ENCODE measurements at places on chromosomes 5 and 9.

GRCh38 chr9:104091708-104092107 lies 2.4 kb upstream of the SMC2 start:
- no peak for DNase-seq

GRCh38 chr5:117649821-117650220 lies 1075.2 kb upstream of the SEMA6A start:
- no peak for DNase-seq

- DNase-seq = no peak
Measured at GRCh38 chr5:140468188-140468587, 66.6 kb downstream of the ANKHD1 start.

- DNase-seq = no peak
Measured at GRCh38 chr5:125134216-125135081, 388.0 kb upstream of the ZNF608 start.

- DNase-seq = no peak
Measured at GRCh38 chr9:128409978-128410377, 10.7 kb upstream of the CERCAM start.

GRCh38 chr9:137457406-137458193 lies 1.5 kb downstream of the NSMF start:
- no peak for DNase-seq

- DNase-seq = no peak
Measured at GRCh38 chr5:150078802-150079689, 7.3 kb downstream of the CSF1R start.

DNA sequence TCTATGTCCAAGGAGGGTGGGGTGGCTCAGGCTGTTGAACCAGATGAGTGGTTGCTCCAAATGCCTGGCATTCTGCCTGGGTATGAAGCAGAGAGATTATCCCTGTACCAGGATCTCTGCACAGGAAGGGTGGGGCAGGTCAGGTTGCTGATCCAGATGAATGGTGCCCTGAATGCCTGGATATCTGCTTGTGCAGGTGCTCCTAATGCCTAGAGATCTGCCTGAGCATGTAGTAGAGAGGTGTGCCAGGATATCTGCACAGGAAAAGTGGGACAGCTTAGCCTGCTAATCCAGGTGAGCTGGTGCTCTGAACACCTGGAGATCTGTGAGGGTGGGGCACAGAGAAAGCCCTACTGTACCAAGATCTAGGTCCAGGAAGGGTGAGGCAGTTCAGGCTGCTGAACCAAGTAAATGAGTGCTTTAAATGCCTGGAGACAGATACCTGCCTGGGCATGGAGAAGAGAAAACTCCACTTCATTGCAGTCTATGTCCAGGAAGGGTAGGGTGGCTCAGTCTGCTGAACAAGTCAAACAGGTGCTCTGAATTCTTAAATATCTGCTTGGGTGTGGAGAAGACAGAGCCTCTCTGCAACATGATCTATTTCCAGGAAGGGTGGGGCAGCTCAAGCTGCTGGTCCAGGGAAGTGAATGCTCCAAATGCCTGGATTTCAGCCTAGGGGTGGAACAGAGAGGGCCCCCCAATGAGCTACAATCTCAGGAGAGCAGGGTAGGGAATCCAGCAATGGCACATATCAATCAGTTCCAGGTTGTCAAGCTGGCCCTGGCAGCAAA lies 189.4 kb upstream of the DMRTA1 start:
- no peak for DNase-seq

- DNase-seq = no peak
Measured at GRCh38 chr5:61790007-61790406, 457.9 kb downstream of the ZSWIM6 start.

DNA sequence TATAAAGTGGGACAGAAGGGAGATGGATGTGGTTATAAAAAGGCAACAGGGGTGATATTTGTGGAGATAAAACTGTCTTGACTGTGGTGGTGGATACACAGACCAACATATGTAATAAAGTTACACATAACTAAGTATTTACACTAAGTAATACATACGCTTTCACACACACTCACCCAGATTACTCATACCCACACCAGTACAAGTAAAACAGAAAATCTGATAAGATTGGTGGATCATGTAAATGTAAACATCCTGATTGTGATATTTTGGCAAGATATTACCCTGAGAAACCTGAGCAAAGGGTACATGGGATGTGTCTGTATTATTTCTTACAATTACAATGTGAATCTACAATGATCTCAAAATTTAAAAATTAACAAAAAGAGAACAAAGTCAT lies 53.3 kb upstream of the SLIT3 start:
- DNase-seq = peak; percentile 24

- no peak for DNase-seq
Measured at GRCh38 chr5:168291964-168292785, 730 bp downstream of the WWC1 start.

- no peak for DNase-seq
Measured at GRCh38 chr5:76542887-76543690, 80.1 kb downstream of the F2RL2 start.

GRCh38 chr9:126982215-126983002 lies 67.8 kb downstream of the RALGPS1 start:
- DNase-seq = no peak

DNA sequence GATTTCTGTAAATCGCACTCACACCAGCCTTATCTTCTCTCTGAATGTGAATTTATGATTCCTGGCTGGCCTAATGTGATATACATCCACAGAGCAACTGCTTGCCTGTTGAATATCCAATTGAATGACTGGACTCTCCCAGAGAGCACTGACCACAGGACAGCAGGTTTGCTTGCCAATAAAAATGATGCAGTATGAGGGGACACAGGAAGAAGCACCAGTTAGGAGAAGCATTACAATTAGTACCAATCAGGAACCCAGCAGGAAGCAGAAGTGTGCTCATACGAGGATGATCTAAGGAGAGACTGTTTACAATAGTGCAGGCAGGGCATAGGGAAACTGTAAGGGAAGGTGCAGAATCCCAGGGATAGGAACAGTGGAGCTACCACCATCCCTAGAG lies 127.2 kb upstream of the ZNF366 start:
- DNase-seq = no peak

GRCh38 chr5:173686950-173687349 lies 70.5 kb upstream of the BOD1 start:
- no peak for DNase-seq

DNA sequence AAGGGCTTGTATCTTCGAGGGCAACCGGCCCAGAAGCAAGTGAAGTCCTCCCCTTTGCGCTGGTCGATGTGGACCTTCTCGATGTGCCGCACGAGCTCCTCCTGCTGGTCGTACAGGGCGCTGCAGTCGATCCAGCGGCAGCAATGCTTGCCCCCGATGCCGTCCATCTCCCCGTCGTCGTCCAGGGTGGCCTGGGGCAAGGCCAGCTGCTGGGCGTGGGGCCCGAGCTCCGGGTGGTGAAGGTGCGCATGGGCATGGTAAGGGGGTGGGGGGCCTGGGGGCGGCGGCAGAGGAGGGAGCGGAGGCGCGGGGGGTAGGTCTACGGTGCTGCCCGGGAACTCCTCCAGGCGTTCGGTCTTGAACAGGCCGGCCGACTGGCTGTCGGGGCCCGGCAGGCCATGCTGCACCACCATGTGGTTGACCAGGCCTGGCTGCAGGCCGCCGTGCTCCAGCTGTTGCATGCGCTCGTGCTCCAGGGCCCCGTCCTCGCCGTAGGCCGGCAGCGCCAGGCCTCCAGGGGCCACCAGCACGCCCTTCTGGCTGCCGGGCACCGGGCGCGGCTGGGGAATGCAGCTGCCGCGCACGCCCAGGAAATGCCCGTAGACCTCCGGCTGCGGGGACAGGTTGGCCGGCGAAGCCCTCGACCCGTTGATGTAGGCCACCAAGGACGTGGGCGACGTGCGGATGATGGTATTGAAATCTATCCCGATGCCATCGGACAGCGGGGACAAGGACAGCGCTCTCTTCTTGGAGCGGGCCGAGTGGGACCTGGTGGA lies 181.8 kb downstream of the GLIS3 start:
- DNase-seq = no peak

- no peak for DNase-seq
Measured at GRCh38 chr5:164373876-164374275, 868.5 kb downstream of the MAT2B start.

DNA sequence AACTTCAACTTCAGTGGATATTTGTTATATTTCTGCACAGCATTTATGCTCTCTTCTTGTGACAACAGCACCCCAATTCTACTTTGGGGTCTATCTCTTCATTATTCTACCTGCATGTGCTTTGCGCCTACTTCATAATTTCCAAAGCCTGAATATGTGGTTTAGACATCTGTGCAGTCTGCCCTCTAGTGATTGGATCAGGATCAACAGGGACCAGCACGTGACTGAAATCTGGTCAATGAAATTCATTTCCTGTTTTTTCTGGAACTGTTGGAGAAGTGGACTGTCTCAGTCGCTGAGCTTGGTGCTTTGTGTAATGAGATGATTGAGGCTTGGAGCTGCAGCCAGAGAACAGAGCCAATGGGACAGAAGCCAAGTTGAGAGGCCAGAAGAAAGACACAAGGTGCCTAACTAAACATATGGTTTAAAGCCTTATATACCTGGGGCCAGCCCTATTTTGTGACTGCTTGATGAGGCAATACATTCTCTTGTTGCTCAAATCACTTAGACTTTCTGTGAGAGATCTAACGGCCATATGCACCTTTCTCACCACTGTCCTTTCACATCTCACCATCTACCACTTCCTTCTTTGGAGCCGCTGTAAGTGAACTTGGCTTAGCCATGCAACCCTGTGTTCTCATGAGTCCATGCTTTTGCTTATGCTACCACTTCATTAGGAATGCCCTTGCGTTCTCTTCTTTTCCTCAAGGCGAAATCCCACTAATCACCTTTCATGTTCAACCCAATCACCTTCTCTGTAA lies 68.8 kb upstream of the PPP2R2B start:
- peak; percentile 19 for DNase-seq

- no peak for DNase-seq
Measured at GRCh38 chr5:81010336-81011169, 50.4 kb downstream of the RASGRF2 start.

DNA sequence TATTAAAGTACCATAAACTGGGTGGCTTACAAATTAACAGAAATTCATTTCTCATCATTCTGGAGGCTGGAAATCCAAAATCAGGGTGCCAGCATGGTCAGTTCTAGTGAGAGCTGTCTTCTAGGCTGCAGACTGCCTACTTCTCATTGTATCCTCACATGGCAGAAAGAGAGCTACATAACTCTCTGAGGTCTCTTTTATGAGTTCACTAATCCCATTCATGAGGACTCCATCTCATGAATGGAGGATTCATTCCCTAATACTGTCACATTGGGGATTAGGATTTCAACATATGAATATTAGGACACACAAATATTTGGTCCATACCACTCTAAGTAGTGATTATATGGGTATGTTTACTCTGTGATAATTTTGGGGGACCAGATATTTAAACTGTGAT lies 84.0 kb downstream of the ERP44 start:
- no peak for DNase-seq

- no peak for DNase-seq
Measured at GRCh38 chr9:127651697-127652610, 39.9 kb downstream of the STXBP1 start.

DNA sequence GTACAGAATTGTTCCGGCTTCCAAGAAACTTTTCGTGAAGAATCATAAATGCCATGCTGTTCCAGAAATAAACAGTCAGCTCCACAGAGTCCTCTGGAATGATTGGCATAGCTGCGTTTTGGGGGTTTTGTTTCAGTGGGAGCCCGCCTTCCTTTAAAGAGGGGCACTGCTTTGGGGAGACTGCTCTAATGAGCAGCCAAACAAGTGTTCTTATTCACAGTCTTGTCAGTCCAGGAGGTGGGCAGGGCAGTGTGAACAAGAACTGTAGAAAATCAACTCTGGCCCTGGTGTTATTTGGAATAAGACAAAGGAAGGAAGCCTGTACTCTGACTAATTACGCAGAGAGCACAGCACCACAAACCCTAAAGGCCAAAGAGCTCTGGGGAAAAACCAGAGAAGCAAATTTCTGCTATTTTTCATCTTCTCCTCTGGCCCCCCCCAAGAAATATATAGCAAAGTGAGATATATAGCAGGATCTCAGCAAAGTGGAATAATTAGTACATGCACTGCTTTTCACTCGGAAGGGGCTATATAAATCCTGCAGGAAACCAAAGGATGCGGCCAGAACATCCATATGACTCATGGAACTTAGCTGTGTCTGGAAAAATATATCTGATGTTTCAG lies 92.9 kb downstream of the GLDC start:
- DNase-seq = no peak

DNA sequence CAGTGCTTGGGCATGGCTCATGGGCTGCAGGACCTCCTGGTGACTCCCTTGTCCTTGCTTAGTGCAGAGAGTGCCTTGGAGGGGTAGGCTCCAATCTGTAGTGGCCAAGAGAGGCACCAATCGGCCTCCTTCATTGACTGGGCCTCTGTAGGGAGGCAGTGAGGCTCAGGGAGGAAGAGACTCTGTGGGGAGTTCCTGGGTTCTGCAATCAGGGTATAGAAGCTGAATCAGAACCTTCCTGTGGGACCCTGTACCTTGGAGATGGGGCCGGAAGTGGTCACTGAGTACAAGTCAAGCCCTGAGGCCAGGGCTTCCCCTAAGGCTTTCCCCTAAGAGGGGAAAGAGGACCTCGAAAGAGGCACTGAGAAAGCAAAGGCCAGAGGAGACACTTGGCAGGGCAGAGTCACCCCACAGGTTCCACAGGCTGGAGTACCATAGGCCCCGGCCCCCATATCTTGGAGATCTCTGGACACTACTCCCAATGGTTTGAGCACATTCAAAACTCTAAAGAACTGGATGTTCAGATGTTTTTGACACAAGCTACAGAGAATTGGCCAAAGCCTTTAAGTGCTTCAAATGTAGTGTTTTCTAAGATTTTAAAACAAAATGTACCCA lies 190.5 kb downstream of the HSPA4 start:
- DNase-seq = no peak

GRCh38 chr9:86099701-86100364 lies 475 bp upstream of the GOLM1 start:
- DNase-seq = peak; percentile 64

GRCh38 chr5:142325725-142326479 lies 1.1 kb upstream of the SPRY4 start:
- DNase-seq = peak; percentile 84

DNA sequence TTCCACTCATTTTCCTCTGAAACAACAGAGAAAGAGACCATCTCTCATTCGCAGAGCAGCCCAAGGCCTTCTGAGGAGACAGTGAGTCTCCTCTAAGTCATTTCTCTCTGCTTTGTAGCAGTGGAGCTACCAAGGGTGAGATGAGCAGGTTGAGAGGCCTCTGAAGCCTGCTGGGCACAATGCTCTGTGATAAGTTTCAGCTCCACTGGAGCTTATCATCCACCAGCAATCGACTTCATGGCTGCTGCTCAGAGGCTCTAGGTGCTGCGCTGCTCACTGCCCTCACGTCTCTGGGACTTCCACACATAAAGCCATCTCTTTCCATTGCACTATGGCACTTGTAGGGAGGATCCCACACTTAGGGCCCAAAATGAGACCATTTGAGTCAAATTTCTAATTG lies 96.3 kb downstream of the CMYA5 start:
- no peak for DNase-seq

GRCh38 chr5:107149243-107150005 lies 521.3 kb downstream of the EFNA5 start:
- no peak for DNase-seq

All from SW 1271 (cell line).